ENCODE measurements at places on chromosomes 2 and 18.

GRCh38 chr2:144469798-144470197, 50.1 kb downstream of the ZEB2 start:
- no peak for DNase-seq

GRCh38 chr18:33576999-33577646, 896 bp upstream of the ASXL3 start:
- DNase-seq, result no peak

DNA sequence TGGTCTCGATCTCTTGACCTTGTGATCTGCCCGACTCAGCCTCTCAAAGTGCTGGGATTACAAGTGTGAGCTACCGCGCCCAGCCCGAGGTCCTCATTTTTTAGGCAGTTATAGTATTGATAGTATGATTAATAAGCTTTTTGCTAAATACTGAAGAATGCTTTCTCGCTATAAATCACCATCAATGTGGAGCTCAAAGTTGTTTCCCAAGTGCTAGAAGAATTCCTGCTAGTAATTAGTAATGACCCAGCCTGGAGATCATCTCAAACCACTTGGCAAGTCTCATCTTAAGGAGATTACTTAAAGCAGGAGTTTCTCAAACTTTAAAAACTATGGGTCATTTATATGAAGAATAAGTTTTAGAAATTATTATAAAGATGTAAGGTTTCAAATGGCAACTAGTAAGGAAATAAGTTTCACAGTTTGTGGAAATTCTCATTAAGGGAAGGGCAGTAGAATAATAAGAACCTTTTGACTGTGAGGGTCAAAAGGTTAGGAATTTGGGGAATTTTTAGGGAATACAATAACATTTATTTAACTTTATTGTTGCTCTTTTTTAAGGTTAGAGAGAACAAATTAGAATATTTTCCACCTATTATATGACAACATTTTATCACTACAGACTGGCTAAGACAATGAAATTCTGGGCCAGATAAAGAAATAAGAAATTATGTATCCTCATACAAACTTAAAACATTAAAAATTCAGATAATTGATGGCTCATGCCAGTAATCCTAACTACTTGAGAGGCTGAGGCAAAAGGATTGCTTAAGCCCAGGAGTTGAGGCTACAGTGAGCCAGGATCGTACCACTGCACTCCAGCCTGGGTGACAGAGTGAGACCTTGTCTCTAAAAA, 148.6 kb upstream of the MAP3K20 start:
- no peak for DNase-seq

DNA sequence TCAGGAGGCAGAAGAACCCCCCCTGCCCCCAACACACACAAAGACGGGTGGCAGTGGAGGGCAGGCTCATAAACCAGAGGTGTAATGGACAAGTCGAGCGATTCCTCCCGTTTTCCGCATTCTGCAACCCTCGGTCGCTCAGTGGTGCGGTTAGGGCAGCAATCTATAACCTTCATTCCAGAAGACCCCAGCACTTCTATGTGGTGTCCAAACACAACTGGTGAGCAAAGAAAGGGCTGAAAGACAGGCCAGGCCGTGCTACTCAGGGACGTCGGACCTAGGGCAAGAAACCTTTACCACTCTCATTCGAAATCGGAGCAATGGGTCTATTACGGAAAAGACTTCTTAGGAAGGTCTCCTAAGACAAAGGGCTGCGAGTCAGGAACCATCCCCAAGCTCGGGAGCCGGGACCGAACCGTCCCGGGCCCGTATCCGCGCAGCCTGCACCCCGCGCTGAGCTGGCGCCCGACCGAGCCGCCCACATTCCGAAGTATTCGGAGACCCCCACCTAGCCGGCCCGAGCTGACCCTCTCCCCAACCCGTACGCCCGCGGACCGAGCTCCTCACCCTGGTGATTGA, 568 bp downstream of the ARL5A start:
- DNase-seq, result no peak

DNA sequence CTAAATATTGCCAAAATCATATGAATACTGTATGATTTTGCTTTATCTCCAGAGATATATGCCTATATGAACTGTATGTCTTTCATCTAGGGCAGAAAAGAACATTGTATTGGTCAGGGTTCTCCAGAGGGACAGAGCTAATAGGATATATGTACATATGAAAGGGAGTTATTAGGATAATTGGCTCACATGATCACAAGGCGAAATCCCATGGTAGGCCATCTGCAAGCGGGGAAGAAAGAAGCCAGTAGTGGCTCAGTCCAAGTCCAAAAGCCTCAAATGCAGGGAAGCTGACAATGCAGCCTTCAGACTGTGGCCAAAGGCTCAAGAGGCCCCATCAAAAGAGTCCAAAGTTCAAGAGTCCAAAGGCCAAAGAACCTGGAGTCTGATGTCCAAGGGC, 209.9 kb downstream of the RNF144A start:
- no peak for DNase-seq

DNA sequence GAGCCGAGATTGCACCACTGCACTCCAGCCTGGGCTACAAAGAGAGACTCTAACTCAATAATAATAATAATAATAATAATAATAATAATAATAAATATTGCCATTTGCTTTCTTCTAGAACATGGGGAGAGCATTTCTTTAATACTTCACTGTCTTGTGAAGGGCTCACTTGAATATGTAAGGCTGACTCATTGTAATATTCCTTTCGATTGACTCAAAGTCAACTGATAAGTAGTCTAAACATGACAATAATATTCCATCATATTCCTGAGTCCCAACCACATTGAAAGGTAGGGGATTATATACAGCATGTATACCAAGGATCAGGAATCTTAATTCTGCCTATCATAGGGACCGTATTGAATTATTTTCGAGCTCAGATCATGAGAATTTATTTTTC, 949.2 kb downstream of the DSC3 start:
- no peak for DNase-seq

DNA sequence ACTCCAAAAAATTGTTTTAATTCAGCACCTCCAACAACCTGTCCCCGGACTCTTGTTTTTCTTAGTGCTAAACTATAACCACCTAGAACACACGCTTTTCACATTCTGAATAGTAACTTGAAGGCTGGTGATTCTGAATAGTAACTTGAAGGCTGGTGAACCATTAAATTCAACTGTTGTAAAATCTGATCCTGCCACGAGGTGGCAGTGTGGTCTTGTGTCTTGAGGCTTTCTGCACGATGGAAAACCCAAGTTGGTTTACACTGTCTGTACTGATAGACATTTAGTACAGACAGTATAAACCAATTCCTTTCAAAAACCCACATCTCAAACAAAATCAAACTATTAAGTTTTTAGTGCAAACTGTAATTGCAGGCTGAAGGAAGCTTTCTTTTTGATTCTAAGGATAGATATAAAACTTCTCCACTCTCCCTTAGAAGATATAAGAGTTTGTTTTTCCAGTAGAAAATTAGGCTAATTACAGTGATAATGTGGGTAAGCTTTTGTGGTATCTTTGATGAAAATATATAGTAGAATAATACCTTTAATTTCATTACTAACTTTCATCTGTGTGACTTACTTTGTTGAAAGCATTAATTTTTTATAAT, 57.6 kb downstream of the VAPA start:
- DNase-seq, result peak; percentile 75

- DNase-seq, result no peak
Observed at GRCh38 chr18:30920351-30920750, 122.2 kb downstream of the DSC3 start.

All from left hindlimb (tissue), 1 donor.